ENCODE measurements at places on chromosomes 1 and 21. TPM values are rescaled to one million over a fixed set of nuclear protein-coding genes. Genes with fewer than 3 reads are reported as not detected.

GRCh38 chr1:5758859-5759578 lies 233.2 kb downstream of the NPHP4 start:
- DNase-seq = peak; percentile 31

- DNase-seq = no peak
These were observed 14.3 kb upstream of the GPR157 start for GRCh38 chr1:9143250-9143649.

GRCh38 chr21:29313662-29314408 lies 15.1 kb downstream of the BACH1 start:
- no peak for DNase-seq

DNA sequence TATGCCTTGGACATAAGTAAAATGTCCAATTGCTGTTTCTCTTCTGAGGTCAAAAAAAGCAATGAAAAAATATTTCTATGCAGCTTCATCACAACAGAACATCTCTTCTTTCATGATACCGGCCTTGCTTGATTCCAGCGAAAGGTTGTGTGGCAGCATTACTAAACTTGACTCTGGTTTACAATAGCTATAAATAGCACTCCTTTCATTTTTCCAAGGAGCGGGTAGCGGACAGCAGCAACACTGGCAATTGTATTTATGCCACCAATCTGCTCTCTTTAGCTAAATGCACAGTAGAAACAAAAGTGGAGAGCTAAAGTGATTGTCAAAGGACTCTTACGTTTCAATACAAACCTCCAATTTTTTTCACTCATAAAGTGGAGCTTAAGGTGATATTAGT lies 7.5 kb upstream of the DAB1 start:
- no peak for DNase-seq

DNA sequence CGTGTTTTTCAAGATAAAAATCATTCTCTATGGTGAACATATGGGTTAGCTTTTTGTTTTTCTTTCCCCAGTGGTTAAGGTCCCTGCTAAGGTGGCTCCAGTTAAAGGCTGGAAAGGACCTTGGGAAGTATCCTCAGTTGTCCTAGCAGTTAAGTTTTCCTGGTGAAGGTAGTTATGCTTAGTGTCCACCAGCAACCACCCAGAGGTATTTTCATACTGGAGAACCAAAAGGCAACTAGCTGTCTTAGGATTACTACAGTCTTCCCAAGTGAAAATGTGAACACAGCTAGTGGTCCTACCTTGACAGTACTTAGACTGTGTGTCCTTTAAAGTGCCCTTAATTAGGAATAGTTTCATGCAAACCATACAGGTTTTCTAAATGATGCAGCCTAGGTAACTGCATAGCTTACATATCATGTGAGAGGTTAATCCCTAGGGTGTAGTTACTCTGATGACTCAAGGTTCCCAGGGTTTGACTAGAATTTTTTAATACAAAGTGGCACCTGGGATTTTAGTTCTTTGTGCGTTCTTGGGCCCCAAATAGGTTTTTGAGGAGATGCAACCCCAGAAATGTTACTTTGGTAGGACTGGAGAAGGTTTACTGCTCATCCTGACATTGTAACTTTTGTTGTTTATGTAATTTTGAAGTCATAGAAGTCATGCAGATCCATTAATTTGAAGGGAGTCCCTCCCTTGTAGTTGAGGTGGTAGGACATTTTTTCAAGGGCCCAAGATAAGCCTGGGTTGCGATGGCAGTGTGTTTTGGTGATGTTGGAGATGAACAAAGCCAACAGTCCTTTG lies 36.5 kb downstream of the YY1AP1 start:
- DNase-seq = no peak

- peak; percentile 84 for DNase-seq
These were observed 712 bp downstream of the DEGS1 start for GRCh38 chr1:224183591-224184312.

The TFF1 gene
- total RNA-seq = not detected

- DNase-seq = peak; percentile 68
These were observed 5.5 kb downstream of the ACTRT2 start for GRCh38 chr1:3026581-3027391.

GRCh38 chr1:183893561-183894289 lies 88.8 kb downstream of the RGL1 start:
- DNase-seq = no peak

- no peak for DNase-seq
These were observed 66.1 kb downstream of the TENT5C start for GRCh38 chr1:117671781-117672501.

The CR1L gene
- not detected for total RNA-seq

- no peak for DNase-seq
These were observed 39.1 kb upstream of the GBP5 start for GRCh38 chr1:89311757-89312156.

Measured in cardiac septum (tissue), 1 donor.